Stimulated activated CD8-positive, alpha-beta memory T cell treated with anti-CD3 and anti-CD28 coated beads, Interleukin-7, amount 100 ng/mL, for 1 hour (primary cell): ENCODE measurements at places on chromosomes 4 and X.

DNA sequence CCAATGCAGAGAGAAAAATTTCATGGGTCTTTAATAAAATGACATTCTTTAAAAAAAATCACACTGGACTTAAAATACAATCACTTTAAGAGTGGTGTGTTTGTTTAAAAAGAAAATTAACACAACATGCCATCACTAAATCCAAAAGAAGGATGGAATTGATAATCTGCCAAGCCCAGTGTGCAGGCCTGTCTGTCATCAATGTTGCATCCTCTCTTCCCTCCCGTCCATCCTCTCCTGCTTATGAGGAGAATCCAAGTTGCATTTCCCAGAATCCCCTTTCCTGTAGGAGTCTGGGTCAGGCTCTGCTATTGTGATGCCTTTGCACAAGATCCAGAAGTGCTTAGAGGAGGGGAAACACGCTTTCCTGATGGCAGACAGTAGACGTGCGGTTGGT lies 169.4 kb downstream of the MID1 start:
- DNase-seq = no peak

- no peak for DNase-seq
These were observed 14.9 kb upstream of the IL3RA start for GRCh38 chrX:1321674-1322073.

DNA sequence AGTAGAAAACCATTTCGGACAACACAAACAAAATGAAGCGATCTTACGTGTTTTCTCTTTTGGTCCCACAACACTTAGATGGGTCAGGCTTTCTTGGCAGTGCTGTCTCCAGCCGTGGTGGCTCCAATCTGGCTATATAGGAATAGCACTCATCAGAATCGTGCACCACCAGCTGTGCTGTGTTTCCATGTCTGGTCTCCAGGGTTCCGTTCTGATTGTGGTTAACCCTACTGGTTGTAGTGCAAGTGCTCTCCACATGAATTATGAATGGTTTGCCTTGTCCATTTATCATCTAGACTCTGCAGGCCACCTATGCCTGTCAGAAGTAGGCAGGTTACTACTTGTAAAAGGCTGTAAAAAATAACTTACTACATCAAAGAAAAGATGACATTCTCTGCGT lies 536.3 kb downstream of the IQCM start:
- no peak for DNase-seq

- DNase-seq = no peak
These were observed 159.0 kb downstream of the PACRGL start for GRCh38 chr4:20859097-20859781.

- DNase-seq = peak; percentile 49
These were observed at the start of gene LDOC1 for GRCh38 chrX:141176586-141177451. Gene LDOC1, minus strand, starts transcription at chrX:141177129. Its CDS starts 108 bp downstream, at chrX:141177021.

DNA sequence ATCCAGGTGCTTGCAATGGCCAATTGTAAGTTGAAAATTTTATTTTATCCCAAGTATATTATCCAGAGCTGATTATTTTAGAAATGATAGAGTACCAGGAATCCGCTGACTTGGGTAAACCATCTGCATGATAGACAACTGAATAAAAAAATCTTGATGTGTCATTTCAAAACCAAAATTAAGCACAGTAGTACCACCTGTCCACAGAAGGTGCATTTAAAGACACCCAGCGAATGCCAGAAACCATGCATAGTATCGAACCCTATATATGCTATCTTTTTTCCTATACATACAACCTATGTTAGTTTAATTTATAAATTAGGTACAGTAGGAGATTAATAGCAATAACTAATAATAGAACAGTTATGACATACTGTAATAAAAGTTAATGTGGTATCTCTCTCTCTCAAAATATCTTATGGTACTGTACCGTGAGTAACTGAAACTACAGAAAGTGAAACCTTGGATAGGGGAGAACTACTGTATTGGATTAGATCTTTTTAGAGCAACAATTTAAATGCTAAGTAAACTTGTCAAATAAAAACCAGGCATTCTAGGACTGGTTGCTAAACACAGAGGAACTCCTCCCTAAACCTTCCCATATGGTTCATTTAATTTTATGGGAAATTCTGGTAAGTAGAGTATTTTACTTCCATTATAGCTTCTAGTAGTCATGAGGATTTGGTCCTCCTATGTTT lies 6.2 kb downstream of the NEIL3 start:
- no peak for DNase-seq
